ENCODE measurements at places on chromosomes 16 and 17.
A peak's percentile ranks its signal among the peaks of the same experiment; 100 is the strongest.

DNA sequence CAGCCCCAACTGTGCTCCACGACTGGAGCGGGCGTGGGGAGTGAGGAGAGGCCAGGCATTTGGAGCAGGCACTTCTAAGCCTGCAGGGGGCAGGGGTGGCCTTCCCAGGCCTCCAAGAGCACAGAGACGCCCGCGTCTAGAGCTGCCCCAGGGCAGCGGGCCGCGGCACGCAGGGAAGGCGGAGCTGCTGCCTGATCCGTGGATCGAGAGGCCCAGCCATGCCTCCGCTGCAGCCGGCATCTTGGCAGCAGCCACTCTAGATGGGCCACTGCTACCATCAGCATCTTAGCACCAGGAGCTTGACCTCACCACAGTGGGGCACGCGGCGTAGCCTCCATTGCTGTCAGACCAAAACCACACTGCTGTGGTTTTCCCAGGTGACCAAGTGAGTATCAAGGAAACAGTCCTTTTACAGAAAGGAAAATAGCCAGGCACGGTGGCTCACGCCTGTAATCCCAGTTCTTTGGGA lies 20.4 kb upstream of the WDR45B start:
- peak; percentile 38 for DNase-seq

DNA sequence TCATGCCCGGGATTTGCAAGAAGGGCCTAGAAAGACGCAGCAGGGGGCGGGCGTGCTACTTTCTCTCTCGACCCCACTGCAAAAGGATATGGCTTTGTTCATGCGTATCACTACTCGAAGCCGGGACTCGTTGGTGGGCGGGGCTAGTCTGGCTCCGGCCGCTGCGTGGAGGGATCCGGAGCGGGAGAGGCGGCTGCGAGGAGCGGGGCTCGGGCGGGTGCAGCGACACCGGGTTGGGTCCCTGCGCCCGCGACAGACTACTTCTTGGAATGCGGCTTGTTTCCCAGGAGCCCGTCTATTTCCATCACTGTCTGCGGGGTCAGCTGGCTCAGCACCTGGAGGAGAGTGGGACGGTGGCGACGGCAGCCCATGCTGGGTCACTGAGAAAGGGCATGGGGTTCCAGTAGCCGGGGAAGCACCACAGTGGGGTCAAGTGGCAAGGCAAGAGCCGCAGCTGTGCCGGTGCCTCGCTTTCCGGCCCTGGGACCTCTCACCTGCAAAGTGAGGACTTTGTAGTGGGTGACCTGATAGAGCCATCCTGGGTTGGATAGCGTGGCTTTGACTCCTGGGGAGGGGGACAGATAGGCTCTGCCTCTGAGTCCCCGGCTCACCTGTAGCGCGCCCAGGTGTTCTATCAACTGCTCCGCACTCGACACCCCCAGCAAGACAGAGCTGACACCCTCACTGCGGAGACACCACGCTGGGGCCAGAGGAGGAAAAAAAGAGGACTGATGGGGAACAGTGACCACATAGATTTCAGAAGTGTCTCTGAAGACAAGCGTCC lies 6.6 kb downstream of the KCNAB3 start:
- DNase-seq: peak; percentile 85

DNA sequence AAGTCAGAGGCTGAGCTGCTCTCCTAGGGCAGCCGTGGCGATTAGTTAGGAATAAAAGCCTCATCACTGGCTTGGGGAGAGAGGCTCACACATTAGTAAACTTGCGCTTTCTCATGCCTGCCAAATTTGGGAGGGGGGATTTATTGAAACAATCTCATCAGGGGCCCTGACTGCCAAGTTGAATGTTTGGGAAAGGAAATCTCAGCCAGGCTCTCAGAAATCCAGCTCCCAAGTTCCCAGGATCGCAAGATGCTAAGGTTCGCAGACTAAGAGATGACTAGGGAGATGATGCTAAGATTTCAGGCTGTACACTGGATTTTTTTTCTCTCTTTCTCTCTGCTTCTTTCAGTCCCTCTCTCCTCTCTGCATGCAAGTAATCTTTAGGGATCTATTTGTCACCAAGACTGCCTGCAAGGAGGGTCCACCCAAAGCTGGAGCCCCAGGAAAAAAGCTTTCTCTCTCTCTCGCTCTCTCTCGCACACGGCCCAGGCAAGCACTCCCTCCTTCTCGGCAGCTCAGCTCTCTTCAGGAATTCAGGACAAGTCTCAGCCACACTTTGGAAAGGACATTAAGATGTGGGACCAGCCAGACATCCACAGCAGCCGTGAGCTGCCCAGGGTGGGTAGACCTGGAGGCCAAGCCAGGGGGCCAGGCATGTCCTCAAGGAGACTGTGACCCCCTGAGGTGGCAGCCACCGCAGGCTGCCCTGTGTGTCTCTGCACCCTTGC lies 1.4 kb downstream of the GPR139 start:
- no peak for DNase-seq

DNA sequence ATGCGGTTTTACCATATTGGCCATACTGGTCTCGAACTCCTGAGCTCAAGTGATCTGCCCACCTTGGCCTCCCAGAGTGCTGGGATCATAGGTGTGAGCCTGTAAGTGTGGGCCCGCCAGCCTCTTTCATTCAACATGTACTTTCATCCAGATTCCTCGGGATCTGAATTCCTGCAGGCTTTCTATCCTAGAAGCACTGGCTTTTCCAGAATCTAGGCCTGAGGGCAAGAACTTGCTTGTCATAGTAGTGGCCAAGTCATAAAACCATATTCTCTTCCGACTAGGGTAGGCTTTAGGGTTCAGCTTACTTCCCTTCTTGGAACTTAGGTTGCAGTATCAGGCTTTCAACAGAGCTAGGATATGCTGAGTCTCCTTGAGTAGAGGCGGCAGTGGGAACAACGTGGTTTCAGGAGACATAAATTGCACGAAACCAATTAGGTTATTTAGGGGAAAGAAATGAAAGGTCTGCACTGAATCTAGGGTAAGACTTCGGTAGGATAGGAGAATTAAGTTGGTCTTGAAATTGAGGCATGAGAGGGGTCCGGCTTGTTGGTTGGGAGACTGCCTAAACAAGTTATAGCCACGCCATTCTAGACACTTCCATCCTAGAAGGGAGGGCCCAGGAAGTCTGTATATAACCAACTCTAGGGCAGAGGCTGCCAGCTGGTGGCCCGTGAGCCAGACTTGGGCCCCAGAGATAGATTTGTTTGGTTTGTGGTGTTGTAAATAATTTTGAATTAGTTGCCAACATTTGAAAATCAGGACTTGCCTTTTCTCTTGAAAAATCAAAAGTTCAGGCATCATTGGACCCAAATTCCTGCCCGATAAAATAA lies 15.6 kb downstream of the SLC7A6 start:
- DNase-seq: no peak

DNA sequence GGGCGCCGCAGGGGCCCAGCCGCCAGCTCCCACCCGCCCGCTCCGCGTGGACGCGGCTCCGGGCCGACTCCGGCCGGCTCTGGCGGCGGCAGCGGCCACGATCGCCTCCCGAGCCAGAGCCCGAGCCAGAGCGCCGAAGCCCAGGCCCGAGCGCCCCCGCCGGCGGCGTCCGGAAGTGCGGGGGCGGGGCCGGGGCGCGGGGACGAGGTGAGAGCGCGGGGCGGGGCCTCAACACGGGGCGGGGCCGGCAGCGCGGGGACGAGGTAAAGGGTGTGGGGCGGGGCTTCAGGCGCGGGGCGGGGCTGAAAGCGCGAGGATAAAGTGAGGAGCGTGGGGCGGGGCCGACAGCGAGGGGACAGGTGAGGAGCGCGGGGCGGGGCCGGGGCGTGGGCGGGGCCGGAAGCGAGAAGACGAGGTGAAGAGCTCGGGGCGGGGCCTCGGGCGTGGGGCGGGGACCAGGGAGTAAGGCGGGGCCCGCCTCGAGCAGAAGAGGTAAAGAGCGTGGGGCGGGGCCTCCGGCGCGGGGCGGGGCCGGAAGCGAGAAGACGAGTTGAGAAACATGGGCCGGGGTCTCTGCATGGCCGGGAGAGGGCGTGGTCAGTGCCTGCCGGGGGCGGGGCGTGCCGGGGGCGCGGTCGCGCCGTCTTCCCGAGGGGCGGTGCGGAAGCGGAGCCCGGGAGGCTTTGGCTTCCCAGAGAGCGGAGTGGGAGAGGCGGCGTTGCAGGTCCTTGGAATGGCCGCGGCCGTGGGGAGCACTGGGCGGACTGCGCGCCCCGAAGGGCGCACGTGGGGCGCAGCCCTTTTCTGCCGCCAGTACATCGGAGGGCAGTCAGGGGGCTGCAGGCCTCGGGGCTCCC lies at the start of gene AXIN1:
Gene AXIN1, minus strand, starts transcription at position 177 of the 857 bp plus-strand sequence. CDS start 5,698 bp downstream, outside the sequence.
- DNase-seq: peak; percentile 89

DNA sequence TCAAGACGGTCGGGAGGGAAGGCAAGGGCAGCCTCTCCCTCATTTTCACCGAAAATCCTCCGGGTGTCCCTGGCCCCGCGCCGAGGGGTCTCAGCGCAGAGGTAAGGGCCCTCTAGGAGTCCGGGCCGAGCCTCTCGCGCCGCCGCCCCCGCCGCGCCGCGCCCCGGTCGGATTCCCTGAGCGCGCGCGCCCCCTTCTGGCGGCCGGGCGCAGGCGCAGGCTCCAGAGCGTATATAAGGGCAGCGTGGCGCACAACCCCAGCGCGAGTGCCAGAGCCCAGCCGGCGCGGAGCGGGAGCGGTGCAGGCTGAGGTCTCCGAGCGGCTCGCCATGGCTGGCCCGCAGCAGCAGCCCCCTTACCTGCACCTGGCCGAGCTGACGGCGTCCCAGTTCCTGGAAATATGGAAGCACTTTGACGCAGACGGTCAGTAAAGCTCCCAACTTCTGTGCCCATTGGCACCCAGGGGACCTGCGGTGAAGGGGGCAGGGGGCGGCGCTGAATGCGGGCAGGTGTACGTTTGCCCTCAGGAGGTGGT lies at the start of gene CALB2:
Gene CALB2, plus strand, starts transcription at position 260 of the 535 bp plus-strand sequence. Its CDS starts 70 bp downstream, at position 330.
- peak; percentile 39 for DNase-seq

- no peak for DNase-seq
Observed at GRCh38 chr17:45300060-45300751, 16.6 kb downstream of the MAP3K14 start.

DNA sequence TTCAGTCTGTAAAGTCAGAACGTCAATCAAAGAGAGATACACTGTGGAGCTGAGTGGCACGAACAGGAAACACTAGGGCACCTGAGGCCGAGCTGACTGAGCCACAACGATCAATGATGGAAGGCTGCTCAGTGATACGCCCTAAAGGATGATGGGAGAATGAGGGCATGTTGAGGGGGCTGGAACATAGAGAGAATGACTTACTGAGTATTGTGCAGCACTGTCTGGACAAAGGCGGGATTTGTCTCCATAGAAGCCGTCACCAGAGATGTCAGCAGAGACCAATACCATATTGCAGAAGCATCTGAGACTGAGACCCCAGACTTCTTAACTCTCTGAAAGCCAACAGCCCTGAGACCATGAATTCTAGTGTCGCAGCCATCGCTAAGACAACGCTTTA lies 33.4 kb downstream of the ZZEF1 start:
- DNase-seq: no peak

DNA sequence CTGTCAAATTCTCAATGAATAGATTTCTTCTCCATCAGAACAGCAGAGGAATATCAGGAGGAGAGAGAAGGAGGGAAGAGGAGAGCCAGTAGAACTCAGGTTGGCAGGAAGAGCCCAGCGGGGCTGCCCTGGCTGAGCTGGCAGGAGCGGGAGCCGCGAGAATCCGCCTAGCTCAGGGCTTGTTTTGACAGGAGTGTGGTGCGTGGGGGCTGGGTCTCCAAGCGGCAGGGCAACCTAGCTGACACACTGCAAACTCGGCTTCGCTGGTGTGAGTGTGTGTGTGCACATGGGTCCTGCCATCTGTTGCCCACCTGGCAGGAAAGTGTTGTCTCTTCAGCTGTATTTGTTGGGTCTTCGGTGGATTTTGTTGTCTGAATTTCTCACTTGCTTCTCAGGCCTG lies 27.9 kb upstream of the BCAR1 start:
- no peak for DNase-seq

- no peak for DNase-seq
Observed at GRCh38 chr17:42053731-42054500, 3.5 kb upstream of the C17orf113 start.

- no peak for DNase-seq
Observed at GRCh38 chr17:17531156-17531555, 35.0 kb upstream of the RASD1 start.

DNA sequence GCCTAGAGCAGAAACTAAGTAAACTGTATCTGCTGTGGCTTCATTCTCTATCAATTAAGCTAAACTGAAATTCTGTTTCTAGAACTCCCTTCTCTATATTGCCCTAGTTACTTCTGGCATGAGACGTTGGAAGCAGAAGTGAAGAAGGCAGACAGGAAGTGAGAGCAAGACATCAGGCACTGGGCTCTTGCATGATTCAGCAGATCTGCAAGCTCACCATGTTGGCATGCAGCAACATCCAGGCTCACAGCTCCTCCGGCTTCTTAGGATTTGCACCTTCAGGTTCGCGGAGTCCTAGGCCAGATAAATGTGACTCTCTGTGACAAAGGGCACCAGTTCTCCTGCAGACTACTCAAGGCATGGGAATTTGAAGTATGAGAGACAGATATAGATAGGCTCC lies 148.3 kb downstream of the CDH8 start:
- peak; percentile 74 for DNase-seq

- DNase-seq: peak; percentile 55
Observed at GRCh38 chr17:9968881-9969280, 63.8 kb upstream of the RCVRN start.

DNA sequence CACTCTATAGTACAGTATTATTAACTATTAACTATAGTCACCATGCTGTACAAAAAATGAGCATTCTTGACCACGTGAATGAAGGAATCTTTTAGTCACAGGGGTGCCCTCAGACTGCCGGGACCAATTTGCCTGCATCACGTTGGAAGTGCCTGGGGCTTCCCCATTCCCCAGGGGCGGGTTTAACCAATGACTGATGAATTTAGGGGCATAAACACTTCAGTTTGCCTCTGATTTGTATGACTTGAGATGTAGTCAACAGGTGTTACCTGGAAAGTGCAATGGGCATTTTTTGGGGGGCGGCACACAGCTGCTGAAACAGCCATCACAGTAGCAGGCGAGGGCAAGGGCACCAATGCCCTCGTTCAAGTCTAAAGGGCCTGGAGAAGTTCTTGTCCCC lies 8.7 kb upstream of the PYY start:
- DNase-seq: no peak

DNA sequence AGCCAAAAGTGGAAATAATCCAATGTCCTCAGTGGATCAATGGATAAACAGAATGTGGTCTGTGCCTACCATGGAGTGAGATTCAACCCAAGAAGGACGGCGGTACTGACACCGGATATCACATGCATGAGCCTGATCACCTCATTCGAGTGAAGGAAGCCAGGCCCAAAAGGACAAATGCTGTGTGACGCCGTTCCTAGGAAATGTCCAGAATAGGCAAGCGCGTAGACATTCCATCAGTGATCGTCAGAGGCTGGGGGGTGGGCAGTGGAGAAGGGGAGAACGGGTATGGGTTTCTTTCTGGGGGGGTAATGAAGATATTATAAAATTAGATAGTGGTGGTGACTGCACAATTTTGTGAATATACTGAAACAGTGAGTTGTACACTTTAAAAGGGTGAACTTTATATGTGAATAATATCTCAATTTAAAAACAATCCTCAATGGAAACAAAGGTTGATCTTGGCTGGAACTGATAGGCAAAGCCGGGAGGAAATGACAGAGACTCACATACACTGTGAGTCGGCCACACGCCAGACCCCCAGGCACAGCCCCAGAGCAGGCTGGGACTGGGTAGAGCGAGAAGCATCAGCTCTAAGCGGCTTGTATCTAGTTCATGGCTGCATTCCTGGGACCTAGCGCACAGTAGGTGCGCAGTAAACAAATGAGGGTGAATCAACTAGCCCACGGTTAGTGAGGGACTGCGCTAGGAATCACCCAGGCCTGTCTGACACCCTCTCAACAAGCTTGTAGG lies 3.5 kb downstream of the DBNDD1 start:
- DNase-seq: no peak

- no peak for DNase-seq
Observed at GRCh38 chr17:19678581-19679453, 30.3 kb downstream of the ALDH3A2 start.
